Muscle of leg (tissue), 16 donors: ENCODE measurements at places on chromosomes 16 and 17. TPM values are rescaled to one million over a fixed set of nuclear protein-coding genes. Genes with fewer than 3 reads are reported as not detected.

DNA sequence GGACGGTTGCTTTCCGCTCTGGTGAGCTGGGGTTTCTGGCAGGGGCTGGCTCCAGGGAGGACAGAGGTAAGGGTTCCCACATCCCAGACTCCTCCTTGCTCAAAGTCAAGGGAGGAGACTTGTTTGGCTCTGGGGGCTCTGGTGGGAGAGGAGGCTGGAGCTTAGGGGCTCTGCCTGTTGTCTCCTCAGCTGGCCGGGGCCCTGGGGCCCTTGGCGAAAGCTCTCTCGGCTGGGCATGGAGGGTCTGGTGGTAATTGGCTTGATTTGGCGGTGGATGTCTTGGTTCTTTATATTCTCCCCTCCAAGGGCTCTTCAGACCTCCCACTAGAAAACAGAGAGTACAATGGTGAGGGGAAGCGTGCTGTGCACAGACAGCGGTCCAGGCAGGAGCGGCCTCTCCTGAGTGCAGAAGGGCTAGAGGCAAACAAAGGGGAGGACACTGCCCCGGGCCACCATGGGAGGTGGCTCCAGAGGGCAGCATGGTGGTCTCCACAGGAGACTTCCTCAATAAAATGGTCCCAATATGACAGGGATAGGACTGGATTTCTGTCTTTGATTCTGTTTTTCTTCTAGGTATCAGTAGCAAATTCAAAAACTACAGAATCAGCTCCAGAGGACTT is 5.7 kb upstream of the SPATA32 start:
- peaks cover 84% of the 10 kb centered on the region for H3K36me3 ChIP-seq
- H3K27me3 ChIP-seq = no peaks in the 10 kb centered on the region
- no peak overlapping the region for H3K4me3 ChIP-seq
- no peak for DNase-seq
- no peak overlapping the region for H3K27ac ChIP-seq

Gene PIK3R5
- 1.1 TPM for total RNA-seq

- peaks cover 20% of the 10 kb centered on the region for H3K36me3 ChIP-seq
- H3K4me3 ChIP-seq = peak overlapping the region; percentile 80
- DNase-seq = no peak
- no peaks in the 10 kb centered on the region for H3K27me3 ChIP-seq
- H3K4me1 ChIP-seq = peaks cover 21% of the 10 kb centered on the region
Measured at GRCh38 chr16:2428784-2429033, 538 bp upstream of the CCNF start.

Gene TBC1D3H
- total RNA-seq = not detected

Gene TP53TG3F
- not detected for total RNA-seq

DNA sequence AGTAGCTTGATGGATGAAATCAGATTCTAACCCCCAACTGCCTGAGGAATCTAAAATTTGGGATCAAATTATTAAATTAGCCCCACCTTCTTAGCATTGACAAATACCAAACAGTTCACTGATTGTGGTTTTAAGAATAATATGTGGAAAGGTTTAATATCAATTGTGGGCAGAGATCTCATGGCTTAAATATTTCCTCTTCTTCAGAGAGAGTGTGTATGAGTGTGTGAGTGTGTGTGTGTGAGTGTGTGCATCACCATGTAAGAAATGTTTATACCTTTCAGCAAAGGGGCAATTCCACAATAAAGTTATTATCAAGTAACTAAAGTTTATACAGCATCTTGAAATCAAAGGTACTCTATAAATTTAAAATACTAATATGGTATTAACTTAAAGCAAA is 3.2 kb downstream of the SMURF2 start:
- DNase-seq = no peak
- H3K27me3 ChIP-seq = no peaks in the 10 kb centered on the region
- no peak overlapping the region for H3K27ac ChIP-seq
- no peak overlapping the region for H3K4me3 ChIP-seq

Gene RAB26
- total RNA-seq = 0.40 TPM

GRCh38 chr17:72215928-72216327 is 95.1 kb downstream of the SOX9 start:
- DNase-seq = no peak
- H3K27ac ChIP-seq = no peak overlapping the region
- H3K27me3 ChIP-seq = peaks cover 22% of the 10 kb centered on the region
- H3K36me3 ChIP-seq = no peaks in the 10 kb centered on the region
- H3K4me3 ChIP-seq = no peak overlapping the region

DNA sequence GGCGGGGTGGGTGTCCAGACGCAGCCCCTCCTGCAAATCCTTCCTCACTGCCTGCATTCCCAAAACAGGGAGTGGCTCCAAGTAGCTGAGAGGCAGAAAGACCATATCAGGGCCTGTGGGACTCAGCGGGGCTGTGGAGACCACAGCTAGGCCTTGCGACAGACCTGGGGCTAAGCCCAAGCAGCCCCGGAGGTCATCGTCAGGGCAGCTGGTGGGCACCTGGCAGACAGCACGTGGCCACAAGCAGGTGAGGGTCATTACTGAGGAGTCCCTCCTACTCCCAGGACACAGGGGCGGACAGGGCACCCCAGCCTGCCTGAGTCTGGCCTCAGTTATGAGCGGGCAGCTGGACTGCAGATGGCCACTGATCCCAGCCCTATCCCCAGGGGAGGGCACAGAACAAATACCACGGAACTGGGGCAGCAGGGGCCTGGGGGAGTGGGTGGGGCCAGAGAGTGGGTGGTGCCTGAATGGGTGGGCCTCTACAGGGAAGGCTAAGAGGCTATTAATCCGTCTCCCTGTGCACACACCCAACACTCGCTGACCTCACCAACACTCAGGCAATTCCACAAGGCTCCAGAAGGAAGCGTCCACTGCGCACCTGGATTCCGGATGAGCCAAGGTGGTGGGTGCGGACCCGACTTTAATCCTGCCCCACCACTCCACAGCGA is 8.5 kb downstream of the HS3ST6 start:
- H3K4me3 ChIP-seq = no peak overlapping the region
- peaks cover 2% of the 10 kb centered on the region for H3K4me1 ChIP-seq
- no peak overlapping the region for H3K27ac ChIP-seq
- no peak for DNase-seq
- peaks cover 58% of the 10 kb centered on the region for H3K27me3 ChIP-seq
- H3K36me3 ChIP-seq = no peaks in the 10 kb centered on the region

Gene NPIPA8
- total RNA-seq = 0.22 TPM

- no peak for DNase-seq
- H3K27ac ChIP-seq = no peak overlapping the region
- peaks cover 29% of the 10 kb centered on the region for H3K4me1 ChIP-seq
- H3K27me3 ChIP-seq = no peaks in the 10 kb centered on the region
Measured at GRCh38 chr16:81604960-81605383, 160.4 kb downstream of the CMIP start.

- H3K27ac ChIP-seq = no peak overlapping the region
- no peak overlapping the region for H3K4me3 ChIP-seq
- no peaks in the 10 kb centered on the region for H3K27me3 ChIP-seq
- H3K36me3 ChIP-seq = peaks cover 27% of the 10 kb centered on the region
- H3K4me1 ChIP-seq = no peaks in the 10 kb centered on the region
Measured at GRCh38 chr16:29845656-29846055, 17.4 kb downstream of the CDIPT start.

Gene CMC2
- 32.4 TPM for total RNA-seq

DNA sequence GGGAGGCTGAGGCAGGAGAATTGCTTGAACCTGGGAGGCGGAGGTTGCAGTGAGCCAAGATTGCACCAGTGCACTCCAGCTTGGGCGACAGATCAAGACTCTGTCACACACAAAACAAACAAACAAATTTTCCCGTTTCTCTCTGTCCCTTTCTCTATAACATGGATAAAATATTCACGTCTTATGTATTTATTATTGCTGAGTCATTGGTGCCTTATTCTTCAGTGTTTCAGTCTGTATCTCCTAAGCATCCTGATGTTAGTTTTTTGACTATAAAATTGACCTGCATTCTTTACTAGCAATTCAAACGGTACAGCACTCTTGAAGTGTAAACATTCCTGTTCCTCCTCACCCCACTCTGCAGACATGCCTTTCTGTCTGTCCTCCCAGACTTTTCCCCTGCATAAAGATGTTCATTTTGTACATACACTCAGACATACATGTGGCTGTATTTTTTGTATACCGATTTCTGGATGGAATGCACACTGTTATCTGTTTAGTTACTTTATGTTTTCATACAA is 16.4 kb downstream of the DHODH start:
- no peaks in the 10 kb centered on the region for H3K4me1 ChIP-seq
- H3K36me3 ChIP-seq = peaks cover 56% of the 10 kb centered on the region
- H3K4me3 ChIP-seq = no peak overlapping the region
- DNase-seq = no peak
- H3K27me3 ChIP-seq = no peaks in the 10 kb centered on the region

- no peaks in the 10 kb centered on the region for H3K27me3 ChIP-seq
- H3K4me1 ChIP-seq = no peaks in the 10 kb centered on the region
Measured at GRCh38 chr16:50863644-50864144, 121.8 kb downstream of the CYLD start.

DNA sequence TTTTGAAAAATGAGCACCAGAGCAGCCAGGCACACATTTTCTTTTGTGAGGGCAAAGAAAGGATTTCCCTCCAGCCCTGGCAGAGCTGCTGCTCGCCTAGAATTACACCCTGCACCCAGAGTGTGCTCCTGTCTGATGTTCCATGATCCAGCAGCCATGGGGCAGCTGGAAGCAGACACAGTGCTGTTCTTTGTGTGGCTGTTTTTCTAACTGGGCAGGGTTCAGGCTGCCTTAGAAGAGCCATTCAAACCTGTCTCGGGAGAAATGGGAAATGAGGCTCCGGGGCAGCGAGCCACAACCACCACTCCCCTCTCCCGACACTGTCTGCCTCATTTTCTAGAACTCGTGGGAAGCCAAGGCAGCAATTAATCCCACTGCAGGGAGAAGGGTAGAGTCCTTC is 28.9 kb downstream of the LITAF start:
- H3K4me1 ChIP-seq = peaks cover 33% of the 10 kb centered on the region
- H3K4me3 ChIP-seq = no peak overlapping the region
- no peaks in the 10 kb centered on the region for H3K27me3 ChIP-seq
- peak; percentile 82 for DNase-seq
- H3K36me3 ChIP-seq = peaks cover 27% of the 10 kb centered on the region
- peak overlapping the region; percentile 64 for H3K27ac ChIP-seq

Gene PNPO
- total RNA-seq = 11.8 TPM

Gene TP53I13
- 33.1 TPM for total RNA-seq

Gene TIMP2
- 94.8 TPM for total RNA-seq

DNA sequence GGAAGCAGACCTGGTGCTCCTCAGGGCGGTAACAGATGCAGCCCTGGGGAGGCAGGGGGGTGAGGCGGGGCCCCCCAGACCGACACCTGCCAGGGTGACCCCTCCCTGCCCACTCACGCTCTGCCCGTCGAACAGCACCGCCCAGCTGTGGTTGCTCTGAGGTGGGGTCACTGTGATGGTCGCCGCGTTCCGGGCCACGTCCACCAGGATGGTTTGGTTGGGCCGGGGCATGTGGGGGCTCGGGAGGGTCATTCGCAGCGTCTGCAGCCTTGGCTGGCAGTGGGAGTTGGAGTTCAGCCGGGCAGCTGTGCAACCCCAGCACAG is 692 bp downstream of the BRICD5 start:
- H3K4me1 ChIP-seq = peaks cover 61% of the 10 kb centered on the region
- no peak overlapping the region for H3K27ac ChIP-seq
- peaks cover 43% of the 10 kb centered on the region for H3K36me3 ChIP-seq
- no peak overlapping the region for H3K4me3 ChIP-seq
- no peak for DNase-seq

- no peak for DNase-seq
- no peak overlapping the region for H3K4me3 ChIP-seq
- no peaks in the 10 kb centered on the region for H3K27me3 ChIP-seq
- H3K4me1 ChIP-seq = peaks cover 40% of the 10 kb centered on the region
Measured at GRCh38 chr17:6347776-6348175, 87.1 kb downstream of the AIPL1 start.

- no peak for DNase-seq
- no peaks in the 10 kb centered on the region for H3K36me3 ChIP-seq
- H3K4me1 ChIP-seq = peaks cover 25% of the 10 kb centered on the region
- peaks cover 6% of the 10 kb centered on the region for H3K27me3 ChIP-seq
- no peak overlapping the region for H3K4me3 ChIP-seq
- H3K27ac ChIP-seq = no peak overlapping the region
Measured at GRCh38 chr17:49692751-49693150, 14.9 kb upstream of the SPOP start.

Gene MAPT
- 4.0 TPM for total RNA-seq

DNA sequence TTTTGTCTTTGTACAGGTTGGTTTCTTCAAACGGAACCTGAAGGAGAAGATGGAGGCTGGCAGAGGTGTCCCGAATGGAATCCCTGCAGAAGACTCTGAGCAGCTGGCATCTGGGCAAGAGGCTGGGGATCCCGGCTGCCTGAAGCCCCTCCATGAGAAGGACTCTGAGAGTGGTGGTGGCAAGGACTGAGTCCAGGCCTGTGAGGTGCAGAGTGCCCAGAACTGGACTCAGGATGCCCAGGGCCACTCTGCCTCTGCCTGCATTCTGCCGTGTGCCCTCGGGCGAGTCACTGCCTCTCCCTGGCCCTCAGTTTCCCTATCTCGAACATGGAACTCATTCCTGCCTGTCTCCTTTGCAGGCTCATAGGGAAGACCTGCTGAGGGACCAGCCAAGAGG is 4.9 kb downstream of the ZNF768 start:
- H3K4me1 ChIP-seq = peaks cover 20% of the 10 kb centered on the region
- DNase-seq = no peak
- peaks cover 15% of the 10 kb centered on the region for H3K36me3 ChIP-seq
- no peaks in the 10 kb centered on the region for H3K27me3 ChIP-seq
- H3K4me3 ChIP-seq = no peak overlapping the region

DNA sequence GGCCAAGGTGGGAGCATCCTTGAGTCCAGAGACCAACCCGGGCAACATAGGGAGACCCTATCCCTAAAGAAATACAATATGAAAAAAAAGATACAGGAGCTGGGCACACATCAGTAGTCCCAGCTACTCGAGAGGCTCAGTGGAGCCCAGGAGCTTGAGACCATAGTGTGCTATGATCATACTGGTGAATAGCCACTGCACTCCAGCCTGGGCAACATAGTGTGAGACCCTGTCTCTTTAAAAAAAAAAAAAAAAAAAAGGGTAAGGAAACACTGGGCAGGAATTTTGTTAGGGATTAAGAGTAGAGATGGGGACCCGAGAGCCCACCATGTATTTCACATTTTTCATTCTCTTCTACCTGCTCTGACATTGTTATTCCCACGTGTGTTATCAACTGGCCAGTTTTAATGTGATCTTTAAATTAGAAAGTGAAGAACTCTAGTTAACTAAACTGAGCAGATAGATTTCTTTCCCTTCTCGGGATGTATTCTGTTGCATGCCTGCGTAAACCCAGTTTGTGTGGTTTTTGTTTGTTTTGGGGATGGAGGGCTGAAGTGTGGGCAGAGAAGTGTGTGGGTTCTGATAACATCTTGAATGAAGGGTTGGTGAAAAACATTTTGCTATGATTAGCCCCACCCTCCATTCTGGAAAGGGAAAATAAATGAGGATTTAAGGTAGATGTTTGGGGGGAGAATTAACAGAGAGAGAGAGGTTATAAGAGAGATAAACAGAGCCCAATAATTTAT is 17.2 kb upstream of the SNTB2 start:
- H3K27ac ChIP-seq = no peak overlapping the region
- DNase-seq = no peak
- peaks cover 10% of the 10 kb centered on the region for H3K4me1 ChIP-seq
- H3K36me3 ChIP-seq = peaks cover 46% of the 10 kb centered on the region
- no peak overlapping the region for H3K4me3 ChIP-seq
- no peaks in the 10 kb centered on the region for H3K27me3 ChIP-seq

Gene KRTAP3-1
- total RNA-seq = not detected
